ENCODE measurements at places on chromosomes 7 and 10. TPM values are rescaled to one million over a fixed set of nuclear protein-coding genes. Genes with fewer than 3 reads are reported as not detected.

Gene OPALIN
- total RNA-seq, result not detected

Gene KNDC1
- not detected for total RNA-seq

Gene CPA2
- not detected for total RNA-seq

Gene AGBL3
- total RNA-seq, result 0.56 TPM

Gene CAMK1D
- total RNA-seq, result 7.1 TPM

Gene GAD2
- total RNA-seq, result not detected

Gene CYP2C19
- total RNA-seq, result 0.14 TPM

Gene CHAT
- not detected for total RNA-seq

Gene GRM8
- not detected for total RNA-seq

Gene CLIP2
- 12.3 TPM for total RNA-seq

Gene FAM13C
- not detected for total RNA-seq

Gene GIMAP4
- not detected for total RNA-seq

Gene VSTM4
- 0.05 TPM for total RNA-seq
